ENCODE measurements at places on chromosomes 11 and 22.
A peak's percentile ranks its signal among the peaks of the same experiment; 100 is the strongest.

- DNase-seq = peak; percentile 98
Observed at GRCh38 chr22:38569972-38570778, at the start of gene DMC1. TSS of gene DMC1 (minus strand) at chr22:38570183. CDS start at chr22:38568256, 1,927 bp downstream.

DNA sequence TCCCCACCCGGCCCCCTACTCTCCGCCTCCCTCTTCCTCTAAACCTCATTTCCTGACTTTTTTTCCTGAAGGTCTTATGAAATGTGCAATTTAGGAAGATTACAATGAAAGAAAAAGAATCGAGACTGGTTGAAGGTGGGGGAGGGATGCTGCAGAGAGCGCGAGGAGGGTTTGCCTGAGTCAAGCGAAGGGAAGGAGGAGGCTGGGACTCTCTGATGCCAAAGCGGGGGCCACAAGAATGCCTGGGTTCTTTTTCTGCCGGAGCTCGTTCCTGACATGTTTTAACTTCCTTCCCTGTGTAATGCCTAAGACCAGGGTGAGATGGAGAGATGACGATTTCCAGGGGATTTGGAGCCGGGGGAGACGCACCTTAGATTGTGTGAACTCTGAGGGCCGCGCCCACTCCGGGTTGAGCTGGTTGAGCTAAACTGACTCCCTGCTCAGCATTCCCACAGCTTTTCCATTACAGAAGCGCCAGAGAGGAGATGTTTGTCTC lies 270.5 kb upstream of the SORL1-AS1 start:
- no peak for DNase-seq

DNA sequence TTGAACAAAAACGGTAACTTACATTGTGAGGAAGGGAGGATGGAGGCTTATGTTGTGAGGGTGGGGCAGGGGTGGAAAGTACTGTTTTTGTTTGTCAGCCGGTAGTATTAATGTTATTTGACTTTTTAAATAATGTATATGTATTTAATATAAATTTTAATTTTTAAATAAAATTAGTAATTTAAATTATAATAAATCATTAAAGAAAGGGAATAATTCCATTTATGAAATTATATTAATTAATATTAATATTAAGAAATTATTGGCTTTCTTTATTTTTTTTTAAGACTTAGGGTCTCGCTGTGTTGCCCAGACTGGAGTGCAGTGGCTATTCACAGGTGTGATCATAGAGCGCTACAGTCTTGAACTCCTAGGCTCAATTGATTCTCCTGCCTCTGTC lies 24.0 kb upstream of the TNRC6B start:
- DNase-seq = no peak

DNA sequence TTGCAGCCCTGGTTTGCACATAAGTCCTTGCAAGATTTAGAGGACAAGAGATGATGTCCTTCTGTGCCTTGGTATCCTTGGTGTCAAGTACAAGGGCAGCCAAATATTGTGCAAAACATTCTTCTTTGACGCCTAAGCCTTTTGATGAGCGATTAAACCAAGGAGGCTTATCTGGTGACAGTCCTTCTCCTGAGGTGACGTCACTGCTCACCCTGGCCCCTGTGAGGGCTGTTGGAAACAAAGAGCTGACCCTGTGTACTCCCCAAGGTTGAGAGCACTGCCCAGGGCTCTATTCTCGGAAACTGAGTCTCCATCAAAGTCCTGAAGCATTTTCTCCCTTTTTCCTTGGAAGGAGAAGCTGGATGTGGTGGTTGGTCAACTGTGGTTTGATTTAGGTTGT lies 4.7 kb upstream of the GRAMD1B start:
- DNase-seq = no peak

- no peak for DNase-seq
Observed at GRCh38 chr22:24096758-24097115, 84.5 kb upstream of the SUSD2 start.

- no peak for DNase-seq
Observed at GRCh38 chr22:45270095-45271020, 14.4 kb upstream of the UPK3A start.

GRCh38 chr22:31867386-31868153 lies 76.8 kb upstream of the YWHAH start:
- no peak for DNase-seq

DNA sequence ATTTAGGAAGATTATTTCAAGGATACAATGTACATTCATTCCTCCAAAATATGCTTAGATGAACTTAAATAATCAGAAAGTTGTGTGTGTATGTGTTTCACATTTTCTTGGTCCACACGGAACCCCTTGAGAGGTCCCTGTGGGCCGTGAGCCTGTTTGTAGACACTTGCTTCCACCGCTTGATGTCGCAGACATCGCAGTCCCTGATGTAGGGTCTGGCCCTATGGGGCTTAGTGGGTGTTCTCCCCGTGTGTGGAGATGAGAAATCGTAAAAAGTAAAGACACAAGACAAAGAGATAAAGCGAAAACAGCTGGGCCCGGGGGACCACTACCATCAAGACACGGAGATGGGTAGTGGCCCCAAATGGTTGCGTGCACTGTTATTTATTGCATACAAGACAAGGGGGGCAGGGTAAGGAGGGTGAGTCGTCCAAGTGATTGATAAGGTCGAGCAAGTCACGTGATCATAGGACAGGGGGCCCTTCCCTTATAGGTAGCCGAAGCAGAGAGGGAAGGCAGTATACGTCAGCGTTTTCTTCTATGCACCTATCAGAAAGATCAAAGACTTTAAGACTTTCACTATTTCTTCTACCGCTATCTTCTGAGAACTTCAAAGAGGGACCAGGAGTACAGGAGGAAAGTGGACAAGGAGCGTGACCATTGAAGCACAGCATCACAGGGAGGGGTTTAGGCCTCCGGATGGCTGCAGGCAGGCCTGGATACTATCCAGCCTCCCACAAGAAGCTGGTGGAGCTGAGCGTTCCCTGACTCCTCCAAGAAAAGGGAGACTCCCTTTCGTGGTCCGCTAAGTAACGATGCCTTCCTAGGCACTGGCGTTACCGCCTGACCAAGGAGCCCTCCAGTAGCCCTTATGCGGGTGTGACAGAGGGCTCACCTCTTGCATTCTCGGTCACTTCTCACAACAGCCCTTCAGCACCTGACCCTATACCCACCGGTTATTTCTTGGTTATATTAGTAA lies 1.2 kb upstream of the APOBEC3C start:
- no peak for DNase-seq

GRCh38 chr11:133064152-133064877 lies 468.0 kb downstream of the OPCML start:
- DNase-seq = no peak

GRCh38 chr11:83493917-83494316 lies 207.8 kb upstream of the CCDC90B start:
- DNase-seq = no peak

DNA sequence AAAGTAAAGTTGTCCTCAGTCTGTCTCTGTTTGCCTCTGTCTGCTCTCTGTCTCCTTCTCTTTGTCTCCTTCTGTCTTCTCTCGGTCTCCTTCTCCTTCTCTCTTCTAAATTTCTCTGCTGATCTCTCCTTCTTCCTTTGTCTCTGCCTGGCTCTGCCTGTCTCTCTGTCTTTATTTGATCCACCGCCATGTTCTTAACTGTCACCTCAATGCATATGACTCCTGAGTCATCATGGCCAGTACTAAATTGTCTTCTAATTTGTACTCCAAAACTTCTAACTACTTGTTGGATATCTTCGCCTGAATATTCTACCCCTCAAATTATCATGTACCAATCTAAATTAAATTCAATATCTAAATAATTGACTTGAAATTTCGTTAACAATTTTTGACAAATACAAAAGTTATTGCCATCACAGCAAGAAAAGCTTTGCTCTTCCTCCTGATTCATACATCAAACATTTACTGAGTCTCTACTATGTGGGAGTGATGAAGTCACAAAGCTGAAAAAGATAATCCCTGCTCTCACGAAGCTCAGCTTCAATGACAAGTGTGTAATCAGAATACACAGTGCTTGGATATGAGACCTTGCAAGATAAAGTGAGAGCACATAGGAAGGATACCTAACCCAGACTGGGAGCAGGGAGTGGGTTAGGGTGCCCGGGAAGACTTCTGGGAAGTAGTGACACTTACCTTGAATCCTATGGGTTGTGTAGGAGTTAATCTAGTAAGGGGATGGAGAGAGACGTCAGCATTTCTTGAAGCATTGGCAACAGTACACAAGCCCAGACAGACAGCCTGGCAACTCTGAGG lies 193.0 kb downstream of the MAML2 start:
- no peak for DNase-seq

DNA sequence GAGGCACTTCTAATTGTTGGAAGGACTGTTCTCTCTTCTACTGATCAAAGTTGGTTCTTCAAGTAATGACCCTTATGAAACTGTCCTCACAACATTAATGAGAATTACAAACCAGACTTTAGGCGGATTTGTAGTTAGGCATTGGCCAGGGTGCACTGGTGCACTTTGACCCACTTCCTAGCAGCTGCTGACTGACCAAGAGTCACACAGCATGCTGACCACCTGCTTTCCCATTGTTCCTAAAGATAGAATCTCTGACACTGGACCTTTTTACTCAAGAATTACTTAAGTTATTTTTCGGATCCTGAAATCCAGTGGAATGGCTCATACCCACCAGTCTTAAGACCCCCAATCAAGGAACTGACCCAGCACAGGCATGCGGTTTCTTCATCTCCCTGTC lies 264.0 kb downstream of the ST3GAL4 start:
- no peak for DNase-seq

DNA sequence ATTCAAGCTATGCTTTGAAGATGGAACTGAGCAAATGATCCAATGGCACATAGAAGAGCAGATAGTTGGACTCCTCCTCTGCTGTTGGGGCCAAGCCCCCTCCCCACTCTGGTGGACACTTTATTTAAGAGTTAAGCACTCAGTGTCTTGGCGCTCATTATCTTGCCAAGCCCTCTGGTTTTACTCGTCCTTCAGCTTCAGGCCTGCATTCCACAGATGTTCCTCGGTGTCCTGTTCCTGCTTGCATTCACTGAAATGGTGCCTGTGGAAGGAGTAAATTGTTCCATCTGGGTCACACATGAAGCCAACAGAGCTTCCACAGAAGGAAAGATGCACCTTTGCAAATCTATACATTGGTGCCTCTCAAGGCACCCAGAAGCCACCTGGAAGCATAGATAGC lies 26.1 kb downstream of the MAML2 start:
- DNase-seq = no peak

GRCh38 chr11:124725719-124726105 lies 14.0 kb upstream of the NRGN start:
- no peak for DNase-seq

GRCh38 chr11:2725368-2726300 lies 25.8 kb upstream of the KCNQ1OT1 start:
- DNase-seq = no peak

- DNase-seq = no peak
Observed at GRCh38 chr11:105789579-105790420, 179.9 kb downstream of the GRIA4 start.

GRCh38 chr11:69646493-69647389 lies 5.8 kb downstream of the CCND1 start:
- no peak for DNase-seq

DNA sequence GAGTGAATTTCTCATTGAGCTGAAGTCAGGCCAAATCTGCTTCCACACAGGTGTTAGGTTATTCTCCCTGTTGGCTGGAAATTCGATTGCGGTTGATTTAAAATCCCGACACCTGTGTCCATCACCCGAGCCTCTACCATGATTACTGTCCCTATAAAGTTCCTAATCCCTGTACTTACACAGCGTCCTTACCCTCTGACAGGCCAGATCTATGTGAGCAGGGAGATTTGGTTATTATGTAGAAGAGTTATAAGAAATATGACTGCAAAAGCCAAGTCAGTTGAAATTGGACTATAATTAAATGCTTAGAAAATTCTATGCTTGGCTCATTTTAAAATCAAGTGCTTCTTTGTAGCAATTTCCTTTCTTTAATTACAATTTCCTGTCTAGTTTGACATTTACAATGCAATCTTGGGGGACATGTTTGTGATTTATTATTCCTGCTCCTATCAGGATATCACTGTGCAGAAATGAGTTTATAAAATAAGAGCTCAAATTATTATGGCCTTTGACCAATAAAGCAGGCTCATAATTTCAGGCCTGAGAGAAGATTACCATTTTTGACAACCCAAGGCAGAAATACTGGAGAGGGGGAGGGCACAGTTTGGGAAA lies 32.5 kb upstream of the LMO1 start:
- no peak for DNase-seq
